ENCODE measurements at places on chromosomes 4 and X.

DNA sequence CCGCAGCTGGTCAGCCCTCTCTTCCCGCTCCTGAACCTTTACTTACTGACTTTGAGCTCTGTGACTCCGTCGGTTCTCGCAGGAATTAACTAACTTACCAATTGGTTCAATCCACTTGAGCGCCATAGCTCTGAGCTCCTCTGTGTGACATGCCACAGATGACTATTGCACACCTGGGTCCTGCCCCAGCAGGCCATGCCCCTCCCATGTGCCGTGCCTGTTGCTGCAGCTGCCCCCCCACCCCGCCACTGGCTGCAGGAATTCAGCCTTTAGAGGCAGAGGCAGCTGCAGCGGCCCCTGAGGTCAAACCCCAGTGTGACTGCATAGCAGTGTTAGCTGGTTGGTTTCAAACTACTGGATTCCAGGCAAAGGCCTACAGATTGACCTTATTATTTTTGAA lies 70.6 kb downstream of the MTMR1 start:
- DNase-seq = no peak

GRCh38 chr4:41611881-41612871 lies 74.2 kb downstream of the LIMCH1 start:
- no peak for DNase-seq

DNA sequence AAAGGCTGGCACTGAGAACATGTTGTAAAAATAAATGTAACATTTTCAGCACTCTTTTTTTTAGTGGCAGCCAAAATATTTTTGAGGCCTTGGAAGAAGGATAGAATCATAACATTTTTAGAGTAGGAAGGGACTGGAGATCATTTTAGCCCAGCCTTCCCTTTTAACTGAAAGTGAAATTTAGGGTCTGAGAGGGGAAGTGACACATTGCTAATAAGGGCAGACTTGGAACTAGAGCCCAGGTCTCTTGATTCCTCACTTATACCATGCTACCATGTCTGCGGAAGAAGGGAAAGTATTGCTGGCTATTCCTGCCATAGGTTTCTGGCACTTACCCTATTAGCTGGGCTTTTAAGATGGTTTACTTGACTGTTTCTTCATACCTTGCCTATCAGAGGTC lies 4.8 kb downstream of the WDR44 start:
- DNase-seq = no peak

DNA sequence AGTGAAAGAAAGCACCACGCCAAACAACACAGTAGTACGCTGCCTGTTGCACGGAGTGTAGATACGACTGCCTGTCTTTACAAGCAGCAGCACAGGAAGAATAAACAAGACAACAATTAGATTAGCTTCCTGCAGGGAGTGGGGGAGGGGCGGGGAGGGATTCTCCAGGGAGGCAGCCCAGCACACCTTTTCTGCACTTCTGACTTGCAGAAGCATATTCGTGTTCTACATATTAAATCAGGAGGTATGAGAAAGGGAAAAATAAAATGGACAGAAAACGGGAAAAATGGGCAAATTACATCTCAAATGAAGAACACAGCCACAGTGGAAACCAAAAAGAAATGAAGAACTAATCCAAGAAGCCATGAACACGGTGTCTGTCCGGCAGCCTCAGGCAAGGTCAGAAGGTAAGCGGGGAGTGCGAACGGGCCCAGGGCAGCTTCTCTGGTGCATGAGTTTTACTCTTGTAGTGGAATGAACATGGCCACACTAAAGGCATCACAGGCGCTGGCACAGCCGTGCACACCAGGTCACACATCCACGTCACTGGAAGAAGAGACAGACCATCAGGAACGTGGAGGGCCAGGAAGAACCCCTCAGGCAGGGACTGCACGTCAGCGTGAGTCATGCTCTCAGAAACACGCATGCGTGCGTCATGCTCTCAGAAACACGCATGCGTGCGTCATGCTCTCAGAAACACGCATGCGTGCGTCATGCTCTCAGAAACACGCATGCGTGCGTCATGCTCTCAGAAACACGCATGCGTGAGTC lies 20.1 kb upstream of the ADRA2C start:
- DNase-seq = no peak

DNA sequence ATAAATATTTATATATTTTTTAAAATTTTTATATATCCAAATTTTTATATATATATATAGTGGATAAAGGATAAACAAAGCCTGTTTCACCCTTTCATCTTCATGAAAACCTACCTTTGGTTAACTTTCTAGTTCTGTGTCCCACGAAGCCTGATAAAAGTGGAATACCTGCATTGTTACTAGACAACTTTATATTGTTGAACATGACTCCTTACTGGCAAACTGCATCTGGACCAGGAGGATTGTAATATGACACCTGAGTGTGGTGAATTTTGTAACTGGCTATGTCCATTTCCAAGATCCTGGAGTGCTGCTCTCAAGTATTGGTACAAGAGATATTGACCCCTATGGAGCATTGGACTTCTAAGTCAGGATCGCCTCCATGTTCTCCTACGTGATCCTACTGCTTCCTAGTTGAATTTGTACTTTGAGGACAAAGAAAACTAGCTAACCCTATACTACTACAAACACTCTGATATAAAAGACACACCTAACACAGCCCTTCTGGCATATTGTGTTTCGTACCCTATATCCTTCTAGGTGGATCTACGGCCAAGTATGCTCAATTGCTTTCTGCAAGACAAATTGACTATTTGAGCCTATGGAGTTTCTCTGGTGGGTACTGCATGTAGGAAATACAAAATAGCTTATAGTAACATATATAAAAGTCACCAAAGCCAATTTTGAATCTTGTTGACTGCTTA lies 61.3 kb upstream of the PRRG1 start:
- DNase-seq = no peak

GRCh38 chrX:31445542-31445941 lies 373.7 kb upstream of the FTHL17 start:
- no peak for DNase-seq

DNA sequence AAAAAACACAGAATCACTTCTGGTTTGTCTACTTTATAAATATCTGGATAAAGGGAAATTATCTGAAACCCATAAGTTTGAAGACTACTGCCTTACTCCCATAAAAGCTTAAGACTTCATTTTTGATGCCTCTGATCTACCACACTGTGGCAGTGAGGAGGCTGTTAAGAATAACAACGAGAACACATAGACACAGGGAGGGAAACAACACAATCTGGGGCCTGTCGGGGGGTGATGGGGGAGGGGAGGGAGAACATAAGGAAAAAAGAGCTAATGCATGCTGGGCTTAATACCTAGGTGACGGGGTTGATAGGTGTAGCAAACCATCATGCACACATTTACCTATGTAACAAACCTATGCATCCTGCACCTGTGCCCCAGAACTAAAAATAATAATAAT lies 573.7 kb downstream of the GBA3 start:
- no peak for DNase-seq

GRCh38 chrX:41338436-41338835 lies 4.5 kb downstream of the DDX3X start:
- DNase-seq = no peak

DNA sequence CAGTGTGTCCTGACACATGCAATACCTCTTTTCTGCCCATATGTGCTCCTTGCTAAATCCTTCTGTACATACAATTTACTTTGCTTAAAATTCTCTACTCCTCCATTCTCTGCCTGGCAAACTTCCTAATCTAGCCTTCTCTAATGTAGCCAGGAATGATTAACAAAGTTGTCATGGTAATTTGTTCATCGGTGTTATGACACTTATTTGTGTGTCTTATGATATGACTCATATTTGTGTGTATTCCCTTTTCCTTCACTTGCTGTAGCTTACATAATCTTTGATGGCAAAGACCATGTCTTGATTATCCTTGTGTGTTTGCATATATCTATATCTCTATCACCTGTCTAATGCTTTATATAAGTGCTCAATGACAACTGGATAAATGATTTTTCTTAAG lies 133.3 kb downstream of the COL25A1 start:
- no peak for DNase-seq

Data from NCI-H1105 (cell line).